ENCODE measurements at places on chromosomes 16 and 17.

- no peak for DNase-seq
Observed at GRCh38 chr17:58487589-58488427, at the start of gene HSF5. Gene HSF5 (minus strand): TSS chr17:58488408. CDS start chr17:58488274, 134 bp downstream.

- DNase-seq, result no peak
Observed at GRCh38 chr16:2177561-2177960, 18.8 kb downstream of the CASKIN1 start.

- DNase-seq, result no peak
Observed at GRCh38 chr16:85530370-85530739, 82.8 kb upstream of the GSE1 start.

DNA sequence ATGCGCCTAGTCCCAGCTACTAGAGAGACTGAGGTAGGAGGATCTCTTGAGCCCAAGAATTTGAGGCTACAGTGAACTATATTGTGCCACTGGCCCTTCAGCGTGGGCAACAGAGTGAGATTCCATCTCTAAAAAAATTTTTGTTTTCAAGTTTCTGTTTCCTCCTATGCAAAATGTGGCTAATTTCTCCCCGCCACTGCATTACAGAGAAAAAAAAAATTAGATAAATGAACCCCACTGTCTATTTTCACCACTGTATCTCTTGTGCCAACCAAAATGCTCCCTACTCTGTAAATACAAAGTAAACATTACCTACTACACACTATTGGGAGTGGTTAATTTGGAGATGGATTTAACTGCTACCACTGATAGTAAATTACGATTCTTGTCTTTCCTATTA lies 2.0 kb downstream of the MARF1 start:
- no peak for DNase-seq

DNA sequence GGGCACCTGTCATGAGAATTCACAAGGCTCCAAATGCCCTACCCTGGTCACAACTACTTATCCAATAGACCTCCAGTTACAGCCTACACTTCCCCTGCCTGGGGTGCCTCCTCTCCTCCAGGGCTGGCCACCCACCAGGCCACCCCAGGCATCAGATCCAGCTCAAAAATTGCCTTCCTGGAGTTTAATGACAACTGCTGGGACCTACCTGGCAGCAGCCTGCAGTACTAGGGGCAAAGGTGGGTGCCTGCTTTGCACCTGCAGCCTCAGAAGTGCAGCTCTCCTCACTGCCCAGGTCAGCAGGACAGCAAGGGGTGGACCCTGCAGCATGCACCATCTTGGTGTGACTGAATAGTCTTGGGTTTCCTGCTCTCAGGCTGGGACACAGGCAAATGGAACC lies 3.6 kb downstream of the GP1BA start:
- DNase-seq, result no peak

GRCh38 chr16:75225678-75226515 lies 7.1 kb downstream of the CTRB1 start:
- no peak for DNase-seq

DNA sequence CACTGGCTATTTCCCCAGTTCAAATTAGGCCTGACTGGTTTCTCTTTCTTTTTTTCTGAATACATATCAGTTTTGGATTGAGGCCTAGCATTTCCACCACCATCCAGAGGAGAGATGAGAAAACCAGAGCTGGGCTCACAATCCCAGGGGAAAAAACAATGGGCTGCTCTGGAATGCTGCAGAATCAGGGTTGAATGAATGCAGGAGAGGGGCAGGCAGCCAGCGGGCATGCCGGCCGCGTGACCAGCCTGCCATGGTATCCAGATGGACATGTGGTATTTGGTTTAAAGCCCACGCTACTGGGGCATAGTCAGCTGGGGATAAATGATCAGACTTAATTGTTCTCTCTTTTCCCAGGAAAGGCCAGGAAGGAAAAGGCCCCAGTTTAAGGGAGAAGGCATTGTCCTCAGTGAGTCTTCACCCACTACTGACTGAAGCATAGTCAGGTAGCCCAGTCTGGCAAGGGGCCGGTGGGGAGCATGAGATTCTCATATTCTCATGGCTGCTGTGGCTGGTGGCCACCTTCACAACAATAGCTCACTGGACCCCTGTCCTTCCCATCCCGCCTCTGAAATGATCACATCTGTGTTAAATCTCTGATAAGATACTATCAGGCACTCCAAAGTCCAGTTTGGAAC lies 38.7 kb upstream of the RHOT1 start:
- DNase-seq, result no peak

- no peak for DNase-seq
Observed at GRCh38 chr17:42543190-42544079, 7.4 kb downstream of the NAGLU start.

- no peak for DNase-seq
Observed at GRCh38 chr17:78057113-78057740, 71.3 kb downstream of the TMC6 start.

GRCh38 chr17:20852990-20853370 lies 189.8 kb downstream of the USP22 start:
- DNase-seq, result no peak

DNA sequence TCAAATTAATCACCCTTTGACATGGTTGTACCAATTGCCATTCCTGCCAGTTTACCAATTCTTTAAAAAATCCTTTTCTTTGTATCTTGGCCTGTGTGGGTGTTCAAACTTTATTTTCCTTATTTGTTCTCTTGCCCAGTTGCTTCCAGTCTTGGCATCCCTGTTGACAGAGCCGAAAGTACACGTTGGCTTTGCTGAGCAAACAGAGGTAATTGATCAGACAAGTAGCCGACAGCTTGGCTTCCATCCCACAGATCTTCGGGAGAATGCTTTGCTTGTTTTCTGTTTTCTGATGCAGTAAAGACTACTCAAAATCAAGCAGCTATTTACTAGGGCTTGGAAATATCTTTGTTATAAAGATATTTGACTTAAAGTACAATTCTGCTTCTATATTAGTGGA lies 506.8 kb upstream of the SALL1 start:
- DNase-seq, result no peak

DNA sequence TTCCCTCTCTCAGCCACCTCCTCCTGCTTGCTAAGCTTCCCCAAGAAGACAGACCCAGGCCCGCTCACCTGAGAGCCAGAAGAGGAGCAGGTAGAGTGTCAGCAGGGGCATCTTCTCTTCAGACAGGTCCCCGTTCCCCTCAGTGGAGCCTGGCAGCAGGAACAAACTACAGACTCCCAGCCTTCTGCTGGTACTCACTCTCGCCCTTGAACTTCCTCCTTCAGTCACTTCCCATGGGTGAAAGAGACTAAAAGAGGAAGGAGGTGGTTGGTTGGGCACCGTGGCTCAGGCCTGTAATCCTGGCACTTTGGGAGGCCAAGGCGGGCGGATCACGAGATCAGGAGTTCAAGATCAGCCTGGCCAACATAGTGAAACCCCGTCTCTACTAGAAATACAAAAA lies at the start of gene CD300LF:
Gene CD300LF (minus strand): TSS at position 168 of the 400 bp plus-strand sequence. CDS start 57 bp downstream, at position 111.
- DNase-seq, result no peak

DNA sequence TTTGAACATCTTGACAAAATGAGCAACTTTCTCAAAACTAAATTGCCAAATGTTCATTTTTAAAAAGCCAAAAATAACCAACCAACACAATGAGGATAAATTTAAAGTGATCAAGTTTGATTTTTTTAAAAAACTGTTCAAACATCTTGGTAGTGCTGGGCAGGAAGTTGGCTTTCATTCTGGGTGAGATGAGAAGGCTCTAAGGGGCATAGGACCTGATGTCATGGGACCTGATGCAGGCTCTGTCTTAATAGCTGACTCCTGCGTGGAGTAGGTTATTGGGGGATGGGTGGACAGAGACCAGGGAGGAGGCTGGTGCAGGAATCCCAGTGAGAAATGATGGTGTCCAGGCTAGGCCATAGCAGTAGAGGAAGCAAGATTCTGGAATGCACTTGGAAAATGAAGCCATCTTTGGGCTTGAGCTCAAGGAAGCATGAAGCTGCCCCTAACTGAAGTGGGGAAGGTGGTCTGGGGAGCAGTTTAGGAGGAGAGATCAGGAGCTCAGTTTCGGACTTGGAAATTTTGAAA lies 20.4 kb downstream of the NLRC5 start:
- DNase-seq, result no peak

DNA sequence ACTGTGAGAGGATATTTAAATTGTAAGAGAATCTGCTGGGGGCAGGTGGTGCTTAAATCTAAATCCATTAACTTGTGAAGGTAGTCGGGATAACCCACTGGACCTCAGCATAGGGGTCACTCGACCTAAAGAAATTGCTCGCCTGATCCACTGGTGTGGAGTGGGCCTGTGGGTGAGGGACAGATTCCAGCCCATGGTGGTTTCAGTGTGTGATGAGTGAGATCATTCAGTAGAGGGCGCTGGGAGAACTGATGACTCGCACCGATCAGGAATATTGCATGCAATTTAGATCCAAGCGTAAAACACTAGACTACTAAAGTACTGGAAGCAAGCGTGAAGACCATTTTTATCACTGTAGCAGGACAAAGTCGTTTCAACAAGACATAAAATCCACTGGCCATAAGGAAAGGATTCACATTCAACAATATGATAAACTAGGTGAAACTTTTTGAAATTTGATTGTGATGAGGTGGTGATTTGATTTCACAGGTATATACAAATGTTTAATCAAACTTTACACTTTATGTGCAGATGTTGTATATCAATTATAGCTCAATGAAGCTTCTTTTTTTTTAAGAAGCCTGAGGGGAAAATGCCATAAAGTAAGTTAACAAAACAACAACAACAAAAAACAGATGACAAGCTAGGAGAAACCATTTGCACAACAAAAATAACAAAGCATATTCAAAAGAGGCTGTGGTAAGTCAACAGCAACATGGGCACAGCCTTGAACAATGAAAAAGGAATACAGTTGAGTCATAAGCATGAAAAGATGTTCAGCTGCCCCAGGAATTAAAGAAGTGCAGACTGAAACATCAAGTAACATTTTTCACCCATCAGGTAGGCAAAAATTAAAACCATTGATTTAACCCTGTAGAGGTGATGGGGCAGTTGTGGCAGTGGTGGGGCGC lies 7.5 kb upstream of the TMEM170A start:
- peak; percentile 46 for DNase-seq

GRCh38 chr16:62638964-62639870 lies 603.0 kb upstream of the CDH8 start:
- no peak for DNase-seq

GRCh38 chr17:39556423-39556822 lies 51.3 kb downstream of the NEUROD2 start:
- peak; percentile 22 for DNase-seq

DNA sequence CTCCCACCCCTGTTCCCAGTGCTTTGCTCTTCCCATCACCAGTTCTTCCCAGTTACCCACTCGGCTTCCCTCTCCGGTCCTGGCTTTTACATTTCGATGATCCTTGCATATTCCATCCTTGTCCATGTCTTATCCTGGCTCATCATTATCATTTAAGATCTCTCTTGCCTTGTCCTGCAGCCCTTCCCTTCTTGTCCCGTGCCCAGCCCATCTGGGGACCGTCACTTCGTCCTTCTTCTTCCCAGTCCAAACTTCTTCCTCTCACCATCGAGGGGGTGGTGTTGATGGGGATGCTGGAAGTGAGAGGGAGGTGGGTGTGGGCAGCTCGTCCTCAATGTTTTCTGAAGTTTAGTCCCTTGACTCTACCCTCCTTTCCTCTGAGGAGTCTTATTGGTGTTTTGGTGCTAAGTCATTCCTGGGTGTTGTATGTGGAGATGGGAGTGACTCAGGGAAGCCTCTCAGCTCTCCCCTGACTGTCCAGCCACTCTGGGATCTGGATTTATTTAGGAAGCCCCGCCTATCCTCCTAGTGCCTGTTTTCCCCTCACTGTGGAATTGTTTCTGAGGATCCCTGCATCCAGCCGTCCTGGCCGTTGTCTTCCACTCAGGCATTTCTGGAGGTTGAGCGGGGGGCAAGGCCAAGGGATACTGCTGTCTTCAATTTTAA lies 975 bp downstream of the SNX29 start:
- no peak for DNase-seq

GRCh38 chr16:64459821-64460220 lies 662.0 kb downstream of the CDH11 start:
- no peak for DNase-seq

GRCh38 chr17:68759343-68760140 lies 158.4 kb upstream of the FAM20A start:
- DNase-seq, result peak; percentile 88

GRCh38 chr17:60695960-60696359 lies 18.3 kb downstream of the BCAS3 start:
- no peak for DNase-seq

- DNase-seq, result no peak
Observed at GRCh38 chr16:8846401-8846932, 22.3 kb downstream of the CARHSP1 start.

DNA sequence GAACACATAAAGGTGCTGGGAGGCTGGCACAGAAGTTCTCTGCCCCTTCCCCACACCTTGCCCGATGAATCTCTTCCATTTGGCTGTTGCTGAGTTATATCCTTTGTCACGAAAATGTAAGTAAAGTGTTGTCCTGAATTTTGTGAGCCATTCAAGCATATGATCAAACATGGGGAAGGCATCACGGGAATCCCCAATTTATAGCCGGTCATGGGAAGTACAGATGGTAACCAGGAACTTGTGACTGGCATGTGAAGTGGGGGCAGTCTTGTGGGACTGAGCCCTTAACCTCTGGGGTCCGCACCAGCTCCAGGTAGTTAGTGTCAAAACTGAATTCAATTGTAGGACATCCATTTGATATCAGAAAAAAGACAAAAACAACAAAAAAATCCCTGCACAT lies 13.2 kb downstream of the TOM1L2 start:
- DNase-seq, result no peak

- no peak for DNase-seq
Observed at GRCh38 chr17:15341385-15341849, at the start of gene TEKT3. Gene TEKT3 (minus strand): TSS chr17:15341597. CDS start chr17:15331585, 10,012 bp downstream.

DNA sequence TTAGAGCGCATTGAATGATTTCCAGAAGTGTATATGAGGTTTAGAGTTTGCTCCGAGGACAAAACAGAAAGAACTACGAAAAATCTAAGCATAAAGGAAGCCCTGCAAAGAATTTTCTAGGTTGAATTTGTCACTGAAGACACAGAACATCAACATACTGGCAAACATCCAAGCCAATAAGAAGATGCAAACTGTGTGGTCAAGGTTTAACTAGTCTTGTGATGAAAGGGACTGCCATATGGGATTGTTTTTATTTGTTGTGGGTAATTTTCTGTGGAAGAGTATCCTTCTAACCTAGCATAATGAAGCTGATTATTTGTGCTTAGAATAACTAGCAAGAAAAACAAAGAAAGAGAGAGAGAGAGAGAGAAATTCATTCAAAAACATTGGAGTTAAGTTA lies 492.0 kb upstream of the ERCC4 start:
- DNase-seq, result no peak

- DNase-seq, result no peak
Observed at GRCh38 chr17:79874329-79874981, 35.2 kb upstream of the CBX4 start.

GRCh38 chr16:69095193-69095592 lies 10.3 kb upstream of the HAS3 start:
- no peak for DNase-seq

- DNase-seq, result peak; percentile 91
Observed at GRCh38 chr17:3959295-3959899, 4.8 kb downstream of the ATP2A3 start.

DNA sequence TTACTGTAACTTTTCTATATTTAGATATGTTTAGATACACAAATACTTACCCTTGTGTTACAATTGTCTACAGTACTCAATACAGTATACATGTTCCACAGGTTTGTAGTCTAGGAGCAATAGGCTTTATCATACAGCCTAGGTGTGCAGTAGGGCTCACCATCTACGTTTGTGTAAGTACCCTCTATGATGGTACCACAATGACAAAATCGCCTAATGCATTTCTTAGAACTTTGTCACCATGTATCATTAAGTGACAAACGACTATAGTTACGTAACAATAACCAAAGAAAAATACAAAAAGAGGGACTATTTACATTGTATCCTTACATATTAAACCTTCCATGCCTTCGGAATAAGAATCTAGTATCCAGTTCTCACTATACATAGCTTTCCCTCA lies 8.0 kb downstream of the STAT5B start:
- DNase-seq, result no peak
